ENCODE measurements at places on chromosomes 16 and 17. TPM values are rescaled to one million over a fixed set of nuclear protein-coding genes. Genes with fewer than 3 reads are reported as not detected.

Gene USP6
- not detected for total RNA-seq

Gene HBQ1
- total RNA-seq, result 3.7 TPM

Gene CD300A
- total RNA-seq, result 2.7 TPM

Gene MT1F
- not detected for total RNA-seq

Gene STH
- total RNA-seq, result not detected

Gene PPY
- total RNA-seq, result not detected

DNA sequence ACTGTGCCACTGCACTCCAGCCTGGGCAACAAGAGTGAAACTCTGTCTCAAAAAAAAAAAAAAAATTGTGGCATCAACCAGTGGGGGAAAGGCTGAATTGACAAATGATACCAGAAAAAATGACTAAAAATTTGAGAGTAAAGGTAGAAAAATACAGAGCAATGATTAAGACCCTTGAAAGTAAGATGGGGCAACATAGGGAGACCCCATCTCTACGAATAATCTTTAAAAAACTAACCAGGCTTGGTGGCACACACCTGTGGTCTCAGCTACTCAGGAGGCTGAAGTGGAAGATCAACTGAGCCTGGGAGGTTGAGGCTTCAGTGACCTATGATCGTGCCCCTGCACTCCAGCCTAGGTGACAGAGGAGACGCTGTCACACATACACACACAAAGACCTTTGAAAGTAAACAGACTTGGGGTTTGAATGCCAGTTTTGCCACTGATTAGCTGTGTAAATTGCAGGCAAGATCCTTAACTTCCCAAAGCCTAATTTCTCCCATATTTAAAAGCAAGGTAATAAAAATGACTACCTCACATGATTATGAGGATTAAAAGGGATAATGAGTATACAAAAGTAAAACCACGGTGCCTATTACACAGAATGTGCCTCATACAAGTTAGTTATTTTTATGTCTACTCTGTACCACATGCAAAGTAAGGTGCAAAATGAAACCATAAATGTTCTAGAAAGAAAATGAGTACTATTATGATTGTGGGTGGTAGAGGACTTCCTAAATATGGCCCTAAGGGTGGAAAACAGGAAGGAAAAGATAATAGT, 21.7 kb upstream of the PAFAH1B1 start:
- no peak overlapping the region for H3K4me3 ChIP-seq
- no peaks in the 10 kb centered on the region for H3K36me3 ChIP-seq
- no peaks in the 10 kb centered on the region for H3K27me3 ChIP-seq
- no peaks in the 10 kb centered on the region for H3K4me1 ChIP-seq

DNA sequence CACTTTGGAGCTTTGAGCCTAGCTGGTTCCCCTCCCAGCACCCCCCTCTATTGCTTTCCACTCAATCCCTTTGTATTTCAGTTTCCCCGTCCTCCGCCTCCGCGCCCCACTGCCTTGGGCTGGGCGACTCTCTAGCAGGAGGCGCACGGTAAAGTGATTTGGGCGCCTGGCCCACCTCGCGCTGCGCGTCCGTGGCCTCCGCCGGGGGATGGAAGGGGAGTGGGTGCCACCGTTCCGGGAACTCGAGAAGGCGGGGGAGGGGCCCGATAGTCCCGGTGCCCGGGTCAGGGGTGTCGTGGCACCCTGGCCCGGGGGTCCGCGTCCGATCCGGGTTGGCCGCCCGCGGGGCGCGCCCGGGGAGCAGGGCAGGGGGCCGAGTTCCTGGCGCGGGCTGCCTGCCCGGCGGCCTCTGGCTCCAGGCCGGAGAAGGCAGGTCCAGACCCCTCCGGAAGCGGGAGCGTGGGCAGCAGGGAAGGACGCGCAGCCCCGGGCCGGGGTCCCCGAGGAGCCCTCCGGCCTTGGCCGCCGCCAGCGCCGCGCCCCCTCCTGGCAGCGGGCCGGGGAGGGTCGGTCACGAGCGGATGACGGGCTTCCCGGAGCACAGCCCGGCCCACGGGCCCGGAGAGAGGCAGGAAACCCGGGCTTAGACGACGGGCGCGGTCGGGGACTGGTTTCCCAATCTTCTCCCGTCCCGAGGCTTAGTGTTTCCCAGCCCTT, 15.8 kb downstream of the MEOX1 start:
- DNase-seq, result no peak
- no peak overlapping the region for H3K4me3 ChIP-seq
- peaks cover 5% of the 10 kb centered on the region for H3K4me1 ChIP-seq
- peaks cover 6% of the 10 kb centered on the region for H3K27me3 ChIP-seq

GRCh38 chr16:30688701-30689100, 10.3 kb upstream of the SRCAP start:
- no peak overlapping the region for H3K27ac ChIP-seq
- no peak overlapping the region for H3K4me3 ChIP-seq
- no peaks in the 10 kb centered on the region for H3K36me3 ChIP-seq
- no peak for DNase-seq

- H3K4me3 ChIP-seq, result no peak overlapping the region
- H3K27ac ChIP-seq, result no peak overlapping the region
- peaks cover 8% of the 10 kb centered on the region for H3K27me3 ChIP-seq
- no peaks in the 10 kb centered on the region for H3K4me1 ChIP-seq
- DNase-seq, result no peak
- no peaks in the 10 kb centered on the region for H3K36me3 ChIP-seq
Observed at GRCh38 chr17:74520790-74521480, 10.3 kb downstream of the CD300LB start.

- peaks cover 27% of the 10 kb centered on the region for H3K27me3 ChIP-seq
- H3K27ac ChIP-seq, result no peak overlapping the region
Observed at GRCh38 chr17:82374626-82375331, 3.2 kb downstream of the UTS2R start.
